Muscle of back (tissue), 13 donors: ENCODE measurements at places on chromosomes 13 and 19.

GRCh38 chr13:28301839-28302238, 163.5 kb downstream of the PAN3 start:
- DNase-seq: no peak

DNA sequence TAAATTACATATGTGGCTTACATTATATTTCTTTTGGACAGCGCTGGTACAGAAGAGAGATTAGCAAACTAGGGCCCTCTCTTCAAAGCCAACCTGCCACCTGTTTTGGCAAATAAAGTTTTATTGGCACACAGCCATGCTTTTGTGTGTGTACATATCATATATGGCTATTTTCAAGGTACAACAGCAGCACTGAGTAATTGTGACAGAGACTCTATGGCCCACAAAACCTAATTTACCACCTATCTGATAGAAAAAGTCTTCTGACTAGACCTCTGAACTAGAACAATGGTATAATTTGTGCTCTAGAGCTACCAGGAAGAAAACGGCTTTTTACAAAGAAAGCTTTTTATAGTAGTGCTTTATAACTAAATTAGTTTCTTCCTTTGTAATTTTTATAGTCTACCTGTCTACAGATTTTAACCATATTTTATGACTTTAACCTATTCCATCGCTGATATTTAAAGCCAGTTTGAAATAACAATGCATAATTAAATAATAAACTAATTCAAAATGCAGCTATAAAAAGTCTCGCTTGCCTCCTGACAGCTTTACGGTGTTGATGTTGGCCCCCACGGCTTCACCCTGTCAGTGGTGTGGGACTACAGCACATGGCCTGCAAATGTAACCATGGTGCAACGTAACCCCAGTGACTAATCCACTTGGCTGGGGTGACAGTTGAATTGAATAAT, 17.7 kb upstream of the DPY19L3 start:
- no peak for DNase-seq

GRCh38 chr19:50830266-50831025, 2.9 kb downstream of the KLK15 start:
- DNase-seq: no peak

- no peak for DNase-seq
These were observed 1090.0 kb downstream of the SLITRK5 start for GRCh38 chr13:88761145-88761544.

GRCh38 chr19:1079566-1080111, 12.7 kb downstream of the ARHGAP45 start:
- DNase-seq: no peak

DNA sequence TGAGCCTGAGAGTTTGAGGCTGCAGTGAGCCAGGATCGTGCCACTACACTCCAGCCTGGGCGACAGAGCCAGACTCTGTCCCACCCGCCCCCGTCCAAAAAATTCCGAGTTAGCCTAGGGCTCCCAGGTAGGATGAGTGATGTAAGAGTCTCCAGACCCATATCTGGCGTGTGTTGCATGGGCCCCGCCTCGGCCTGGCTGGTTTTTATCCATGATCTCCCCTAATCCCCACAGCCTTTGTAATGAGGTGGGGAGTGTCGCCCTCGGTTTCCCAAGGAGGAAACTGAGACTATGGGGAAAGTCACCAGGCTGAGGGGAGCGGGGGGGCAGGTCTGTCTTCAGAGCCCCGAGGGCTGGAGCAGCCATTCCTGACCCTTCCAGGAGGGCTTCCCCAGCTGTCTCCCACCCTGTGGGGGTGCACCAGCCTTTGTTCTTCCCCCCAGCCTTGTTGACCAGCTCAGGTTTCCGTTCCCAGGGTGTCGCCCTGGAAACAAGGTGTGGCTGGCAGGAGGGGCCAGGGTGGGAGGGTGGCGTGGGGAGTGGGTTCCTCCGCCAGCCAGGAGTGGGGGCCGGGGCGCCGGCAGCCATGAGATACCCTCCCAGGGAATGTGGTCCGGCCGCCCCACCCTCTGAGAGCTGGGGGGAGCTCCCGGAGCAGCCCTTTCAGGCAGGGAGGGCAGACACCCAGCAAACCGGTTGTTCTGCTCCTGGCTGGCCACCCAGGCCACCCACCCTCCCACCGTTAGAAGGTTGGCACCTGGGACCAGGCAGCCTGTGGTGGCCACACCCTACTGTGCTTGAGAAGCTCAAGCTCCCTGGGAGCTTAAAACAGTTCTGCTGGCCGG, 11.5 kb downstream of the MYH14 start:
- no peak for DNase-seq

- no peak for DNase-seq
These were observed 20.1 kb upstream of the ZNRF4 start for GRCh38 chr19:5434970-5435641.

GRCh38 chr19:13830114-13830740, 35.0 kb downstream of the ZSWIM4 start:
- peak; percentile 16 for DNase-seq

DNA sequence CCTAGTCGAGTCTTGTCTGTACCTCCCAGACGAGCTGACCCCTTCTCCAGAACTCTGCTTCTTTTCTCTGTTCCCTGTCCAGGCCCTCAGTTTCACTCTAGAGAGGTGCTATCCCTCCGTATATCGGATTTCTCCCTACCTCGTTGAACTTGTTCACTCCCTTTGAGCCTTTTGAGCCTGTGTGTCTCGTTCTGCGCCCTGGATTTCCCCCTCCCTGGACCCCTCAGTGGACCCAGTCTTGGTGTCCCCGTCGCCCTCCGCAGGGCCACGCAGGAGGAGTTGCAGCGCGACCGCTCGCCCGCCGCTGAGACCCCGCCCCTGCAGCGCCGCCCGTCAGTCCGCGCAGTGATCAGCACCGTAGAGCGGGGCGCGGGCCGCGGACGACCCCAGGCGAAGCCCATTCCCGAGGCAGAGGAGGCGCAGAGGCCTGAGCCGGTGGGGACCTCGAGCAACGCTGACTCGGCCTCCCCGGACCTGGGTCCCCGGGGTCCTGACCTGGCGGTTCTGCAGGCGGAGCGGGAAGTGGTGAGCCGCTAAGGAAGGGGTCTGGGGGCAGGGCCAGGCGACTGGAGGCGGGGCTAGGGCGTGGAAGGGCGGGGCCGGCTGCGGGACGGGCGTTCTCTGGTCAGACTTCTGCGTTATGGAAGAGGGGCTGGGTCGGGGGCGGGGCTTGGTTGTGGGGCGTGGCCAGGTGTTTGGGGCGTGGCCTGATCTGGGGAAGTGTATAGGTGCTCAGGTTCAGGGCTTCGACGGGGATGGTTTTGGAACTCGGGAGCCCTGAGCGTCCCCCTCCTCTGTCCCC, 5.5 kb downstream of the EPS8L1 start:
- DNase-seq: no peak

DNA sequence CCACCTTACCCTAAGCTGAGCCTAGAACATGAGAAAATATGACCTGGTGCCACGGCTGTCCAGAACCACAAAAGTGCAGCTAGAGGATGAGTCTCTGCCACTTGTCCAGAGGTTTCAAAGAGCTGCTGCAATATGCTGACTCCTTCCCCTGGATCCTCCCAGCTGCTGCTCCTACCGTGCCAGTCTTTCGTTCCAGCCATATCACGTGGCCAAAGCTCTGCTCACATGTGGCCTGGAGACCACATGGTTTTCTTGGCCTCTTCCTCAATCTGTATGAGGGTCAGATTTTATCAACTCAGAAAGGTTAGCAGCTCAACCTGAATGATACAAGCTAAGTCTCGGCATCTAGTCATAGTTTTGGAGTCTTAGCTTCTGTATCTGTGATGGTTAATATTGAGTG, 3.2 kb upstream of the SACS start:
- no peak for DNase-seq

DNA sequence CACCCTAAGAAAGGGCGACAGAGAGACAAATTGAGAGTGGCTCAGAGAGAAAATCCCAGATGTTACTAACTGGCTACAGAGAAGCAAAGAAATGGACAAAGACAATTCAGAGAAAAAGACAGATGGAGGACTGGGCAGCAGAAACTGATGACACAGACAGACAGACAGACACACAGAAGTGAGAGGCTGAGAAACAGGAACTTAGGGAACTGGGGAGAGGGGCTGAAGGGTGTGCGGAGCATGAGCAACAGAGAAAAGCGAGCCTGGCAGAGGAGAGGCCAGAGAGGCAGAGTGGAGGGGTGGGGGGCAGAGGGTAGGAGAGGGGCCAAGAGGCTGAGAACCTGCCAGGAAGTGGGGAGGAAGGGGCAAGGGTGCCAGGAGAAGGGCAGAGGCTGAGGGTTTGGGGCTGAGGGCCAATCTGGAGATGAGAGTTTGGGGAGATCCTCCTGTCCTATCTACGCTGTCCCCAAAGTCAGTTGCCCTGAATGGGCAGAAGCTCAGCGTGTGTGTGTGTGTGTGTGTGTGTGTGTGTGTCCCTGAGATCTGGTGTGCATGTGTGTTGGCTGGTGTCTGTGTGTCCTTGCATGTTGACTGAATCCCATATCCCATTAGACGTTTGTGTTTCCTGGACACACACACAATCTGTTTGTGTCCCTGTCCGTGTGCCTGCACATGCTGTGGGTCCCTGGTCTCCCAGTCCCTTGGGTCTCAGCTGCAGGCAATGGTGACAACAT, 5.6 kb upstream of the ERFL start:
- no peak for DNase-seq

GRCh38 chr19:55257461-55258420, 1.1 kb downstream of the PPP6R1 start:
- DNase-seq: no peak

- no peak for DNase-seq
These were observed 338.0 kb downstream of the TEX29 start for GRCh38 chr13:111658145-111659100.

- DNase-seq: no peak
These were observed 52.0 kb downstream of the SLC7A1 start for GRCh38 chr13:29543230-29544215.

DNA sequence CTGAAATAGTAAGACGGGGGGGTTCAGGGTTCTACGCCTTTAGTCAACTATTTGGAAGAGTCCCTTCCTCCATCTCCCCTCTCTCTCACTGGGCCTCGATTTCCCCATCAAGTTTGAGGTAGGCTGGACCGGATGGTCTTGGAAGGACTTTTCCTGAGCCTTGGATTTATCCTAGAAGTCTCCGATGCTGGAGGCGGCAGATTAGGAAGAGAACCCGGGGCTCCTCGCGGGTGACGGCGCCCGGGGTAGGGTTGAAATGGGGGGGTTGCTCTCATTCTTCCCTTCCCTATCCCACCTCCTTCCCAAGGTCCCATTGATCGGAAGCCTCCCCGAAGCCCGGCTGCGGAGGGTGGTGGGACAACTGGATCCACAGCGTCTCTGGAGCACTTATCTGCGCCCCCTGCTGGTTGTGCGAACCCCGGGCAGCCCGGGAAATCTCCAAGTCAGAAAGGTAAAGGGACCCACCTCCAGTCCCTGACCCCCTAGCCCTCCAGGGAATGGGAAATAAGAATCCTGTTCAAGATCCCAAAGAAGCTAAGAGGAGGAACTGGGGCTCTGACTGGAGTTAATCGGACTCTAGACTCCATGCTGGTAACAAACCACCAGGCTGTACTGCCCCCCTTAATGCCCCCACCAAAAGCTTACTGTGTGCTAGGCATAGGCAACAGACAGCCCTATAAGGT, 781 bp downstream of the QPCTL start:
- DNase-seq: peak; percentile 71

DNA sequence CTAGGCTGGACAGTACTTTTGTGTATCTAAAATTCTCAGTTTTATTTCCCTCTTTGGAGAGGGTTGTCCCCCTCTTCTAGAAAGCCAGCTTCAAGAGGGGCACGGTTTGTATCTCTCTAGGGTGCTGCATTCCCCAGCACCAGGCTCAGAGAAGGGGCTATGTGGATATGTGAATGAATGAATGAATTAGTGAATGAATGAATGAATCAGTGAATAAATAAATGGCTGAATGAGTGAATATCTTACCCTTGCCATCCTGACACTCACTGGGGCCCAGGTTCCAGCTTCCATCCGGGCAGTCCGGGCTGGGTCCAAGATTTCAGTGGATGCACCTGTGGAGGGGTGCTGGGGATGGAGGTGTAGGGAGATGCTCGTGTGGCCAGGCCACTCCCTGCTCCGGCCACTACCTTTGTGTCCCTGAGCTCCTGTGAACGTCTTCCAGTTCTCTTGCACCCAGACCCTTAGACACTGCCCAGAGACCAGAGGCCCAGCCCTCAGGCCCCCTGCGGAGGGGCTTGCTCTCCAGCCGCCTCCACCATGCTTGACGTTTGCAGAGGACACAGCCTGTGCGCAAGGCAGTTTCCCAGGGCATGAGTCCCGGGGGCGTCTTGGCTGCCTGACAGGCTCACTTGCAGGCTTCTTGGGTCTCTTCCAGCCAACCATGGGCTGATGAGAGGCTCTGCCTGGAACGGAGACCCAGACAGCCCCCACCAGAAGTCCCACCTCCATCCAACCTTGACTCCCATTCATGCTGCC, 2.8 kb upstream of the KCNN1 start:
- DNase-seq: no peak

DNA sequence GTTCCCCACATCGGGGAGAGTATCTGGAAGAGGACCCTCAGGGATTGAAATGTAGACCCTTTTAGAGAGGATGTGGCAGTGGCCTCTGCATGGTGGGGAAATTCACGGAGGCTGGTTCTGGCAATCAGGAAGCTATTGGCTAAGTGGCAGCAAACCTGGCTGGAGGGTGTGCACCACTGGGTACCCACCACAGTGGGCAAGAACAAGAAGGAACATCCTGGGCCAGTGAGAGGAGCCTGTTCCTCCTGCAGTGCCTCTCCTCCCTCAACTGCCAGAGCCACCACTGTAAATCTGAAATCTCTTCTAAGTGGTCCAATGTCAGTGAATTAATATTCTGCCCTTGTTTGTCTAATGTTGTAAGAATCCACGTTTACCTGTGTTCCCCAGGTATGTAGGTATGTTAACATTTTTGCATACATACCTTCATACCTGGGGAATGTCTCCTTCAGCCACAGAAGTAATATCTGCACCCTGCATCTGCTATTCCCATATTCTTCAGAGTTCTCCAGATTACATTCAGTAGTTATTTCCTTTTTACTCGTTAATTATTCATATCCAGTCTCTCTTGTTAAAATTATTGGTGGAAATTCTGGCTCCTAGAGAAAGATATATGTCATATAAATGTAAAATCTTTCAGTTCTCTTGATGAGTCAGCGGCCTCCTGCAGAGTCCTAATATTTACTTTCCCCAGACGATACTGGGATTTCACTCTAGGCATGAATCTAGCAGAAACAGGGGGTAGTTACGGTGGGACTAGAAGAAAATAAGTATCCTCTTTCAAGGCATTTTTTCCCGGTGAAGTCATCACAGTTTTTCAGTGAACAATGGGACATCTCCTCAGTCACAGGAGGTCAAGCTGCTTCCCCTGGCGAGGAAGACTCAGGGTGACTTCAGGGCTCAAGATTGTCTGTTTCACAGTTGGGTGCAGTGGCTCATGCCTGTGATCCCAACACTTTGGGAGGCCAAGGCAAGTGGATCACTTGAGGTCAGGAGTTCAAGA, 148.3 kb downstream of the MYO16 start:
- DNase-seq: no peak

GRCh38 chr19:41192574-41193429, at the start of gene CYP2S1:
Gene CYP2S1, plus strand, starts transcription at chr19:41193219. Its CDS starts 46 bp downstream, at chr19:41193265.
- no peak for DNase-seq

DNA sequence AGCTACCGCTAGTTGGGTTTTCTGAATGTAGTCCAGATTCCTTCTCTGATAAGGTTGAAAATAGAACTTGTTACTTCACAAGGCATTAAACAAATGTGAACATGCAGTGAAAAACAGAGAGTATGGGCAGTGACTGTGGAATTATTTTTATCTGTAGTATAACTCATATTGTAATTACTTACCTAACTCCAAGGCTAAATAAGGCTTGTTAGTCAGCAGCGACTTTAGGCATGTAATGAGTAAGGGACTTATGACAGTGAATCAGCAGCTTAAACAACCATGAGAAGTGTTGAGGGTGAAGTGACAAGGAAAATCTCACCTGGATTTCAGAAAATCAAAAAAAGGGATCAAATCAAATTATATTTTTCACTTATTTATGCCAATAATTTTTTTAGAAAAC, 1719.5 kb upstream of the MIR17HG start:
- no peak for DNase-seq
